ENCODE measurements at places on chromosomes 3 and 15.
A peak's percentile ranks its signal among the peaks of the same experiment; 100 is the strongest.

GRCh38 chr15:53875139-53875538, 103.1 kb upstream of the UNC13C start:
- no peaks in the 10 kb centered on the region for H3K27me3 ChIP-seq
- H3K36me3 ChIP-seq: no peaks in the 10 kb centered on the region

DNA sequence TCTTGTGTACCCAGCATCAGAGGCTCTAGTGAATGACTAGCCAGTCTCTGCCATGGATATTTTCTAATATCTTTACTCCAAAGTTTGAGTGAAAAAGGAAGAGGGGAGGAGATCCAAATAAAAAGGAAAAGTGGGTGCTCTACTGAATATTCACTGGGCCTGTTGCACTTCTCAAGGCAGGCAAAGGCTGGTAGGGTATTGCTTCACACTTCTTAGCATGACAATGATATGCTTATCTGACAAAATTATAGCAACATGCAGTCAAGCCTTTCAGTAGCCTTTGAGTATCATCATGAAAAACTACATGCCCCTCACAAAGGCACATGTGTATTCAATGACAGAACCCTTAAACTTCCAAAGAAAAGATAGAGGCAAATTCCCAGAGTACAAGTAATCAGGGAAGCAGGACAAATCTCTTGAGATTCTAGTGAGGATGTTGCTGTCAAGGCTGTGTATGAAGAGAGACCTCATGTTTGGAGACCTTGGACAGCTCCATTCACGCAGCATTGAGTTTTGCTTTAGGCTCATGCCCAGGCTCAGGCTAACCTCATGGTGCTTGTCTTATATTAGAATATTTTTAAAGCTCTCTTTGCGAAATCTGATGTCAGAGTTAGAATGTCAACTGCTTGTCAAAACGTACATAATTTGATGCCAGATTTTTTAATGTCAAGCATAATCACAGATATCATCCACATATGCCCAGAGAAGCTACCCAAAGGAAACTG, 506.9 kb downstream of the OCA2 start:
- no peak overlapping the region for H3K27ac ChIP-seq
- H3K36me3 ChIP-seq: no peaks in the 10 kb centered on the region
- no peak overlapping the region for H3K4me3 ChIP-seq
- no peak for DNase-seq
- H3K4me1 ChIP-seq: no peaks in the 10 kb centered on the region
- H3K27me3 ChIP-seq: no peaks in the 10 kb centered on the region

GRCh38 chr3:42569593-42570142, 12.1 kb downstream of the SEC22C start:
- H3K4me3 ChIP-seq: no peak overlapping the region
- H3K27me3 ChIP-seq: no peaks in the 10 kb centered on the region
- H3K27ac ChIP-seq: no peak overlapping the region
- no peaks in the 10 kb centered on the region for H3K4me1 ChIP-seq

DNA sequence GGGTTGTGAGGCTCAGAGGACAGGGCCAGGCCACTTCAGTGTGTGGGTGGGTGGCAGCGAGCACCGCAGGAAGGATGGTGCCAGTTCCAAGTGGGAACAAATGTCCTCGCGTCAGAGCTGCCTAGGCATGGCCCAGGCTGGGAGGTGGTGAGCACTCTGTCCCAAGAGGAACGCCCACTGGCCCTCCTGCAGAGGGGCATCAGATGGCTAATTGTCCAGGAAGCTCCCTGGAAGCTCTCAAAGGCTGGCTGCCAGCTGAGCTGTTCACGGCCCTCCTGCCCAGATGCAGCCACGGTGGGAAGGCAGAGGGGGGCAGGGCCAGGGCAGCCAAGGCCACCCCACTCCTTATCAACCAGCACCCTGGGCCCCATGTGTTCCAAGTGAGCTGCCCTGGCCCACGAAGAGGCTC, 55.2 kb downstream of the IQSEC1 start:
- H3K27ac ChIP-seq: peak overlapping the region; percentile 15
- no peaks in the 10 kb centered on the region for H3K27me3 ChIP-seq
- DNase-seq: no peak
- H3K4me3 ChIP-seq: no peak overlapping the region
- peaks cover 50% of the 10 kb centered on the region for H3K4me1 ChIP-seq

- H3K4me3 ChIP-seq: peak overlapping the region; percentile 53
- no peaks in the 10 kb centered on the region for H3K36me3 ChIP-seq
- no peak for DNase-seq
- H3K27me3 ChIP-seq: no peaks in the 10 kb centered on the region
- H3K27ac ChIP-seq: no peak overlapping the region
- H3K4me1 ChIP-seq: peaks cover 14% of the 10 kb centered on the region
Observed at GRCh38 chr15:40358471-40359353, 693 bp downstream of the DISP2 start.

DNA sequence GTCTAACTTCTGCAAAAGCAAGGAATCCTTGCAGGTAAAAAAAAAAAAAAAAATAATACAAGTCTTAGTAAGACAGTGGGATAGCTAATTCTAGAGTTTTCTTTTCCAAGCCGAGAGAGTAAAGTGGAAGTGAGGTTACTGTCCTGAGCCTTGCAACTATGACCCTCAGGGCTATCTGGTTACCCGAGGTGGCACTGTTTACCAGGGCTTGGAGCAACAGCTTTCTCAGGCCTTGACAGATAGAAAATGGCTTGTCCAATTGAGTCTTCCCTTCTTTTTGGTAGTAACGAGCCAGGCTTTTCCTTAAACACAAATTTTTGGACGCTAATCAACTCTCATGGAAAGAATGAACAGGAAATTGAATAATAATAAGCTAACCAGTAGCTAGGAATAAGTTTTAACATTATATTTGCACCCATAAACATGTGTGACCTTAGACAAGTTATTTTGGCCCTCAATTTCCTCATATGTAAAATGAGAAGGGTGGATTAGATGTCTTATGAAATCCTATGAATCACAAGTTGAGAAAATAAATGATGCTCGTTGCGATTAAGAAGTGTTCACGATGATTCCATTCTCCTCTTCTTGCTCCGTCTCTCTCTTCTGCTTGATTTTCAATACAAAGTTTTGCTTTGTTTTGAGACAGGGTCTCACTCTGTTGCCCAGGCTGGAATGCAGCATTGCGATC, 236.9 kb upstream of the KBTBD8 start:
- no peak overlapping the region for H3K27ac ChIP-seq
- H3K36me3 ChIP-seq: no peaks in the 10 kb centered on the region
- H3K27me3 ChIP-seq: no peaks in the 10 kb centered on the region
- peaks cover 13% of the 10 kb centered on the region for H3K4me1 ChIP-seq
- no peak overlapping the region for H3K4me3 ChIP-seq
- DNase-seq: no peak

DNA sequence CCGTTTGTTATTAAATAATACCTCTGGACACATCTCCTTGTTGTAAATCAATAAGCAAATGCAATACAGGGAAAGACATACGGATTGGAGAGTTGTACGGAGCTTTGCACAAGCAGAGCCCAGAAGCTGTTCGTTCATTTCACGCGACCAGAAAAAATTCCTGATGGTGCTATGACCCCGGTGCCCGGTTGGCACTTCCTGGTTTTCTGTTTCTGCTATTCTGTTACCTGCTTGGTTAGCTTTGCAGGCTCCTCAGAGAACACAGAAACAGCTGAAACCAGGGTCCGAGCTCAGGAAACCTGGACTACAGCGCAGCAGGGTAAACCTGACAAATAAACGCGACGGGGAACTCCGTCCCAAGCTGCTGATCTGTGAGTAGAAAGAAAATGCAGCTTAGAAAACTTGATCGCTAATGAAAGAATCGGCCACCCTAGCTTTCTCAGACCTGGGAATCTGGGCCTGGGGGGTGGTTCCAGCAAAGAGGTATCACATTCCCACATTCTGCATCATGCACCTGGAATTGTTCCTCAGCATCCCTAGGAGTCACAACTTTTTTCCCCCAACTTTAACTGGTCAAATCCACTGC, 845 bp downstream of the CNTN3 start:
- DNase-seq: no peak
- H3K4me3 ChIP-seq: peak overlapping the region; percentile 49
- no peaks in the 10 kb centered on the region for H3K4me1 ChIP-seq

DNA sequence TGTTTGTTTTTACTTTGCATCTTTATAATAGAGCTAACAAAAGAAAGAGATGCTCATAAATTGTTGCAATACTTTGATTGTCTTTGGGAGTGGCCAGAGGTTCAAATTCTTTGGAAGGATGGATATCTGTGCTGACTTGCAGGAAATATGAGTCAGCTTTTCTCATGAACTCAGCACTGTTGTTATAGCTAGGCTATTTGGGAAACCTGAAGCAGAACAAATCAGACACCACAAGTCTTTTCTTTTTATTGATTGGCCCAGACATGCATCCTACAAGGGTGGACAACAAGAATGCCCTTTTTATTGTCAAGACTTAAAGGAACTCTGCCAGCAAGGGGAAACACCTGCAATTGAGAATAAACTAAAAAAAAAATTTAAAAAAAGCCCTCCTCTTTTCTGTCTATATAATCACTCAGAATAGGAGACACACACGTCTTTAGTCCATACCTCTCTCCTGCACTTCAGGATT, 4.6 kb upstream of the DENND4A start:
- no peaks in the 10 kb centered on the region for H3K4me1 ChIP-seq
- no peaks in the 10 kb centered on the region for H3K27me3 ChIP-seq
- H3K36me3 ChIP-seq: no peaks in the 10 kb centered on the region
- H3K4me3 ChIP-seq: no peak overlapping the region

- no peak overlapping the region for H3K27ac ChIP-seq
- H3K4me3 ChIP-seq: no peak overlapping the region
Observed at GRCh38 chr3:33687406-33688010, 30.5 kb downstream of the CLASP2 start.

DNA sequence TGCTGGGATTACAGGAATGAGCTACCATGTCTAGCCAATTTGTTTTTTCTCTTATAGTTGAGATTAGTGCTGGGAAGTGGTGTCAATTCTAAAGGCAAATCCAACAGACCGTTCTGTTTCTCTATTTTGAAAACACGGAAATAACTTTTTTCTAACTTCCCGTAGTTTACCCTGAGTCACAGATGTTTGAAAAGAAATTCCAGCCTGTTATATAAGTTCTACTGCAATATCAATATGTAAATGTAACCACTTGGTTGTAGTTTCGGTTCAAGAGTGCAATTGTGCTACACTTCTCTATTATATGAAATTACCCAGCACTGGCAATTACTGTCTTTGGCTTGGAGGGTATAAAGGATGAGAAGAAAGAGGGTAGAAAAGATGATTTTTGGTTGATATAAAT, 22.3 kb upstream of the GNB4 start:
- no peaks in the 10 kb centered on the region for H3K4me1 ChIP-seq
- H3K27me3 ChIP-seq: no peaks in the 10 kb centered on the region
- H3K4me3 ChIP-seq: no peak overlapping the region
- peak overlapping the region; percentile 13 for H3K27ac ChIP-seq
- no peaks in the 10 kb centered on the region for H3K36me3 ChIP-seq
- no peak for DNase-seq

DNA sequence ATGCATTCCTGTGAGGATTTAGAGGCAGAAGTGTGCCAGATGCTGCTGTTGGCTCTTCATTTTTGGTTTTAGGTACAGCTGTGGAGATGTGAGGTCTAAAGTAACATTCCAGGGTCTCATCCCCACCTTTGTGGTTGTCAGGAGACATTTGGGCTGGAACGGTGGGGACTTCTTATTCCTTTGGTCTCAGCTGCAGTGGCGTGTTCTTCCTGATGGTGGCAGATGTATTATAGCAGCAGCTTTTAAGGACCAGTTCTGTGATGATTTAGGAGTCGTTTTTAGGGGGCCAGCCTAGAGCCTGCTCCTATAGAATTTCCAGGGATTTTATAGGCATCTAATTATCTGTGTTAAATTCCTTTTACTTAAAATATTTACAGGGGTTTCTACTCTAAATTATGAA, 221.0 kb upstream of the EOMES start:
- no peak overlapping the region for H3K27ac ChIP-seq
- no peak for DNase-seq
- H3K36me3 ChIP-seq: no peaks in the 10 kb centered on the region

GRCh38 chr3:45124352-45124751, 21.8 kb downstream of the CDCP1 start:
- H3K4me3 ChIP-seq: no peak overlapping the region
- DNase-seq: no peak
- peak overlapping the region; percentile 30 for H3K27ac ChIP-seq
- peaks cover 36% of the 10 kb centered on the region for H3K4me1 ChIP-seq
- no peaks in the 10 kb centered on the region for H3K36me3 ChIP-seq

- no peak overlapping the region for H3K4me3 ChIP-seq
- H3K27me3 ChIP-seq: no peaks in the 10 kb centered on the region
- no peaks in the 10 kb centered on the region for H3K4me1 ChIP-seq
- no peak for DNase-seq
- no peaks in the 10 kb centered on the region for H3K36me3 ChIP-seq
- no peak overlapping the region for H3K27ac ChIP-seq
Observed at GRCh38 chr3:140597792-140598191, 80.1 kb upstream of the TRIM42 start.

- H3K4me1 ChIP-seq: no peaks in the 10 kb centered on the region
- H3K4me3 ChIP-seq: no peak overlapping the region
- H3K36me3 ChIP-seq: no peaks in the 10 kb centered on the region
- no peak overlapping the region for H3K27ac ChIP-seq
- no peak for DNase-seq
- H3K27me3 ChIP-seq: no peaks in the 10 kb centered on the region
Observed at GRCh38 chr3:77933926-77934325, 894.0 kb downstream of the ROBO2 start.

- peak overlapping the region; percentile 99 for H3K27ac ChIP-seq
- no peaks in the 10 kb centered on the region for H3K27me3 ChIP-seq
- DNase-seq: peak; percentile 85
- H3K36me3 ChIP-seq: no peaks in the 10 kb centered on the region
Observed at GRCh38 chr15:96355568-96356187, 25.2 kb downstream of the NR2F2 start.

- no peak overlapping the region for H3K4me3 ChIP-seq
- H3K27ac ChIP-seq: peak overlapping the region; percentile 72
- peaks cover 96% of the 10 kb centered on the region for H3K4me1 ChIP-seq
- no peaks in the 10 kb centered on the region for H3K27me3 ChIP-seq
- no peak for DNase-seq
Observed at GRCh38 chr15:92920595-92921161, 20.6 kb downstream of the CHD2 start.

- H3K27ac ChIP-seq: no peak overlapping the region
- no peaks in the 10 kb centered on the region for H3K4me1 ChIP-seq
- no peak for DNase-seq
- H3K36me3 ChIP-seq: no peaks in the 10 kb centered on the region
- H3K27me3 ChIP-seq: no peaks in the 10 kb centered on the region
Observed at GRCh38 chr15:25882466-25882865, 19.3 kb upstream of the ATP10A start.

- H3K36me3 ChIP-seq: no peaks in the 10 kb centered on the region
- no peaks in the 10 kb centered on the region for H3K27me3 ChIP-seq
- H3K4me3 ChIP-seq: no peak overlapping the region
Observed at GRCh38 chr3:20083953-20084352, 43.7 kb downstream of the KAT2B start.
